DMS 273 treated with DMSO at 0.1 percent for 48 hours (cell line): ENCODE measurements at places on chromosomes 5 and 9.

GRCh38 chr5:2047341-2047927 is 164.7 kb upstream of the IRX4 start:
- no peak for DNase-seq

DNA sequence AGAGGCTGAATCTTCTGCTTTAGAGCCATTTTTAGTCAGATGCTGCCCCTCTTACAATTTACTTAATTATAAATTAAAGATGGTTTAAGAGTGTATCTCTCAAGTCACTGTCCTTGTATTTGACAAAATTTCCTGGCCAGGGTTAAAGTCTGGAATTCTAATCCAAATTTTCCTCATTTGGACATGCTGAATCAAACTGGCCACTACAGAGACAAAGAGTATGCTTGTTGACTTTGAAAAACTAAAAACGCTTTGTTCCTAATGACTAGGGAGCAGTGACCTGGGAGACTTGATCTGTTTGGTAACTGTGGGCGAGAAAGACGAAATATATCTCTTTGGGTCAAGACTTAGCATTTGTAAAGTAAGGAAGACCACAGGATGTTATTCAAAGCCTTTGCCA is 303.2 kb downstream of the ZSWIM6 start:
- no peak for DNase-seq

- peak; percentile 7 for DNase-seq
Observed at GRCh38 chr5:7850395-7851239, at the start of gene CFAP90. Gene CFAP90, minus strand, starts transcription at chr5:7851133. Its CDS starts 112 bp downstream, at chr5:7851021.

DNA sequence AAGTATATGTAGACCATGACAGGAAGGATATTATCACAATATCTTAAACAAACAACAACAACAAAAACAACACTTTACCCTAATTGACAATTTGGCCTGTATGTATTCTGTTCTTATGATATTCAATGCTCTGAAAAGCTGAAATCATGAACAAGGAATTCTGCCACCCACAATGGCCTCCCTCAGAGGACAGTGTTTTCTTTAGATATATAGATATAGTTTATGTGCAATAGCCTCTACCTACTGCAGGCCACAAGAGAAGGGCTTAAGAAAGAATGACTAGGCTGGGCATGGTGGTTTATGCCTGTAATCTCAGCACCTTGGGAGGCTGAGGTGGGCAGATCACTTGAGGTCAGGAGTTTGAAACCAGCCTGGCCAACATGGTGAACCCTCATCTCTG is 104.8 kb downstream of the STARD4 start:
- DNase-seq = no peak

- no peak for DNase-seq
Observed at GRCh38 chr5:44951371-44951770, 142.6 kb downstream of the MRPS30 start.

DNA sequence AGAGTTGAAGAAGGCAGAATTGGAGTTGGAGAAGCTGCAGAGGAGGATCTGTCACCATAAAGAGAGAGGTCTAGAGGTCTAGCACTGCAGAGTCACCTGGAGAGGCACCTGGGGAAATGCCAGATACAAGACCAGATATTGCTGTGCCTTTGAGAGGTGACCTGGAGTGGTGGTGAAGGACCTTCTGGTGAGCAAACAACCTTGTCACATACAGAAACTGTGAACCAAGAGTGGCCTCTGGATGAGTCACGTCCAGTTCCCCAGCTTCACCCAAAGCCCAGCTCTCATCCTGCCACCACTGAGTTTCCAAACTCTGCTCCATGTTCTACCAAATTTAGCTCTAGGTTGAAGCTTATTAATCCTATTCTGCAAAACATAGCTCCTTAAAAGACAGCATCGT is 131.1 kb upstream of the FBXL7 start:
- DNase-seq = no peak

DNA sequence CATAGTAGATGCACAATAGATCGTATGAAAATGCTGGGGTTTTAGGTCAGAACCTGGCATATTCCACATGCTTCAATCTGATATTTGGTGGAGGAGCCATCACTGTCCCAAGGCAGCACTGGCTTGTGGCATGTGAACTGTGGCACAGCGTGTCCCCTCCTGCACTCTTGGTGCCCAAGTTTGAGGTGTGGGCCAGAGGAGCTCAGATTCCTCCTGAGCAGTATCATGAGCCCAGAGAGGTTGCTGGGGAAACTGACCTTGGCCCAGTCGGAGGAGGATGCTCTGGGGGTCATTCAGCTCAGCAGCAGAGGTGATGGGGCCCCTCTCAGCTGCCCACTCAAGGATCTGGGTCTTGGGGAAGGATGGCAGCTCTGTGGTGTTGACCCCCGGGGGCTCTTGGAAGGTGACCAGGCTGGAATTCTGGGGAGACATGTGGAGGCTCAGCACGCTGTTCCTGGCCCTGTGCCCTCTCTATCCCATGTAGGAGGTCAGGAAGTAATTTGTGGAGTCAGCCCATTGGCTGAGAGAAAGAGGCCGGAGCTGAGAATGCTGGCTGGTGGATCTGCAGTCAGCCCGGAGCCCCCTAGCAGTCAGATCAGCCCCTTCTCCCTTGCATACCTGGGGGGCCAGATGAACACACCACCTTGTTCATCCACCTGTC is 23.7 kb downstream of the FPGS start:
- no peak for DNase-seq

- DNase-seq = no peak
Observed at GRCh38 chr9:37974506-37975173, 70.7 kb upstream of the SLC25A51 start.

GRCh38 chr9:130665431-130666392 is 1.3 kb downstream of the PRDM12 start:
- no peak for DNase-seq

DNA sequence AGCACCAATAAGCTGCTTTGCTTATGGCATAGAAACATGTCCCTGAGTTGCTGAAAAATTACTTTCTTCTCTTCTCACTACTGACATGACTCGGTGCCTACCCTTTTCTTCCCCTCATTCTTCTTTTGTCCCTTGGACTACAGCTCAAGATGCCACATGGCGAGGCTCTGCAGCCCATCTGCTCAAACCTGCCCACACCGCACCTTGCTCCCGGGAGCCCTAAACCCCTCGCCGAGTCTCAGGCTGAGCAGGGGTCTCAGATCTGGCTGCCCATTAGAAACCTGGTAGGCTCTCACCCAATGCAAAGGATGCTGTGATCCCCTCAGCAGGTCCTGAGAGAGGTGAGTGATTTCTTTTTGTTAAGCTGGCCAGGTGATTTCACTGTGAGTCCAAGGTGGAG is 251.7 kb upstream of the IRX1 start:
- DNase-seq = no peak

- no peak for DNase-seq
Observed at GRCh38 chr9:120117081-120117480, 462.9 kb downstream of the CDK5RAP2 start.

- DNase-seq = no peak
Observed at GRCh38 chr5:11650936-11651335, 253.3 kb downstream of the CTNND2 start.

DNA sequence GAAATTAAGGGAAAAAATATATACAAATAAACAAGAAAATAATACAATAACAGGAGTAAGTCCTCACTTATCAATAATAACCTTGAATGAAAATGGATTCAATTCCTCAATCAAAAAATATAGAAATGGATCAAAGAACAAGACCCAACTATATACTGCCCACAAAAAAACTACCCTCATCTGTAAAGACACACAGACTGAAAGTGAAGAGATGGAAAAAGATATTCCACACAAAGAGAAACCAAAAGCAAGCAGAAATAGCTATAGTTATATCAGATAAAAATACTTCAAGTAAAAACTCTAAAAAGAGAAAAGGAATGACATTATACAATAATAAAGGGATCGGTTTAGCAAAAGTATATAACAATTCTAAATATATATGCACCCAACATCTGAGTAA is 66.5 kb downstream of the KIAA0825 start:
- no peak for DNase-seq

GRCh38 chr9:121901616-121902015 is 191.5 kb downstream of the TTLL11 start:
- no peak for DNase-seq
